CD4-positive, alpha-beta T cell treated with Interleukin-15 for 4 hours (primary cell): ENCODE measurements at places on chromosomes 12 and 14.

DNA sequence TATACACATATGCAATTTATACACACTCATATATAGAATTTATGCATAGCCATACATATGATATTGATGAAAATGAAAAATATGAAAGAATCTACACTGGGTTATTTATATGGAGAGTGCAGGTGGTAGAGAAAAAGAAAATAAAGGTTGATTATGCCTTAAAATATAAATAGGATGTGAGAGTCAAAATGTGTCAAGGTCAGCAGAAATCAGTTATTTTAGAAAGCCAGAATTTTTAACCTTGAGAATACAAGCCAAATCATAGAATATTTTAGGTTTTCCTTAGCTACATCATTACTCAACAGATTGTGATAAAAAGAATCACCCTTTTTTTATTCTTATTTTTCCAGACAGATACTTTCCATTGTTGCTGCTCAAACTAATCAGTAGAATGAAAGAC is 146.2 kb downstream of the SLC6A15 start:
- no peak for DNase-seq

DNA sequence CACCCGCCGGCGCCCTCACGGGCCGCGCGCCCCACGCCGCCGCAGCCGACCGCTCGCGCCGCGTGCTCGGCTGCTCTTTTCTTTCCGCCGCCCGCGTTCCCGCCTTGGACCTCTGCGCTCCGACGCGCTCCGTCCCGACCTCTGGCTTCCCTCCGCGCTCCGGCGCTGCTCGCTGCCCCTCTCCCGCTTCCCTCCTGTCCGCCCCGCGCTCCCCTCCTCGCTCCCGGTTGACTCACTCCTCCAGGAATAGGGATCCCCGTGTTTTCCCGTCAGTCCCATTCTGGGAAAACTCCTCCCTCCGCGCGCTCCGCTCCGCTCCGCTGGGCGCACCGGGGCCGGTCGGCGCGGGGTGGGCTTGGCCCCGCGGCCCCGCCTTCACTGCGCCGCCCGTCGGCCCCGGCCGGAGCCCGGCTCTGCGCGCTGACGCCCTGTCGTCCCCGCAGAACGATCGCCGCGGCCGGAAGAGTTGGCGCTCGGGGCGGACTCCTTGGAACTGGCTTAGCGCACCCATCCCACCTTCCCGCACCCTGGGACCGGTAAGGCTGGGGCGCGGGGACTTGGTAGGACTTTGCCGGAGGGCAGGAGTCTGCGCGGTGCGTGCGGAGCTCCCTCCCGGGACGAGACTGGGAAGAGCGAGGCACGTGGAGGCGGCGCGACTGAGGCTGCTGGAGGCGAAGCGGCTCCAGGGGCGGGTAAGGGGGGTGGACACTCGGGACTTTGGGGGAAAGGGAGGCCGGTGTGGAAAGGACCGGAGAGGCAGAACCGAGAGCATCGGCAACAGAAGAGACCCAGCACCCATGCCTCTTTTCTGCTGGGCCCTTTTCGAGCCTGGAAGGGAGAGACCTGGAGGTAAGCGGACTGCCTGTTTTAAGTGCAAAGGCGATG is 550 bp downstream of the TEAD4 start:
- no peak for DNase-seq

- no peak for DNase-seq
Observed at GRCh38 chr12:9776781-9777180, 16.1 kb upstream of the CD69 start.

GRCh38 chr12:51932218-51933076 is 19.1 kb upstream of the ACVR1B start:
- DNase-seq = no peak

GRCh38 chr14:69951263-69951662 is 72.0 kb downstream of the SMOC1 start:
- no peak for DNase-seq
